CMK (cell line): ENCODE measurements at places on chromosomes 7 and 10.

- DNase-seq: no peak
These were observed 172.1 kb downstream of the DIP2C start for GRCh38 chr10:517241-517830.

GRCh38 chr10:89580243-89580642 is 44.8 kb upstream of the SLC16A12 start:
- no peak for DNase-seq

DNA sequence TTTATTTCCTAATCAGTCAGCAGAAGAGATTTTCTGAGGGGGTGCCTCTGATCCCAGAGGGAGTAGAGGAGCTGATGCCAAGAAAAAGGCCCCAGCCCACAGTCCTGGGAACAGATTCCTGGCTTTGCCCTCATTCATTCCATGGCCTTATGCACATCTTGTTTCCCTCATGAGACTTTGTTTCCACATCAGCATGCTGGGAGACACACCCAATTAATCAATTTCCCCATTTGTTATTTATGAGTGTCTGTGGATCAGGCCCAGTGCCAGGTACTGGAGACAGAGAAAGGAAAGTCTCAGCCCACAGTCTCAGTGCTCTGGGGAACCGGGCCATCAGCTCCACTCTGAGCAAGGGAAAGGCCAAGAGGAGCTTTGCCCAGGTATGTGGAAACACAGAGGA is 496.2 kb upstream of the ZMIZ1 start:
- no peak for DNase-seq

DNA sequence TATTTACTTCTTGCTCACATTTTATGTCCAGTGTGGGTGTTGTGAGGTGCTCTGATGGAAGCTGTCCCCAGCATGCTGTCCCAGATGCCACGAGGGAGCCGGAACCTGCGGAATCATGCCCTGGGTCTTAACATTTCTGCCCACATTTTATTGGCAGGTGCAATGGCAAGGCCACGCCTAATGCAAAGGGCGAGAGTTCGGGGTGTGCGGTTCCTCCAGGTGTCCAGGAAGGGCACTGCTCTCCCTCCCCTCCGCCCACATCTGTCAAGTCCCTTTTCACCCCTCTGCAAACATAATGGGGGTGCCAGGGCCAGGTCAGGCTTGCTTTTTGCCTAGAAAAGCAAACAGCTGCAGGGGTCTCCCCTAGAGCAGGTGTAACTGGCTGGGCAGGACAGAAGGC is 16.4 kb downstream of the PDAP1 start:
- no peak for DNase-seq

GRCh38 chr7:79452032-79452494 is 1.4 kb downstream of the MAGI2 start:
- no peak for DNase-seq

DNA sequence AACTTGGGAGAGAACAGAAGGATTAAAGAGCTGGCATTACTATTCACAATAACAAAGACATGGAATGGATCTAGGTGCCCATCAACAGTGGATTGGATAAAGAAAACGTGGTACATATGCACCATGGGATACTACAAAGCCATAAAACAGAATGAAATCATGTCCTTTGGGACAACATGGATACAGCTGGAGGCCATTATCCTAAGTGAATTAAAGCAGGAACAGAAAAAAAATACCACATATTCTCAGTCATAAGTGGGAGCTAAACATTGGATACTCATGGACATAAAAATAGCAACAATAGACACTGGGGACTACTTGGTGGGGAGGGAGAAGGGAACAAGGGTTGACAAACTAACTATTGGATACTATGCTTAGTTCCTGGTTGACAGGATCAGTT is 133.2 kb upstream of the ITGB1 start:
- DNase-seq: no peak
